Effector memory CD8-positive, alpha-beta T cell (primary cell): ENCODE measurements at places on chromosomes 11 and 22.

GRCh38 chr11:2526808-2527381 is 82.1 kb downstream of the KCNQ1 start:
- DNase-seq: peak; percentile 14

DNA sequence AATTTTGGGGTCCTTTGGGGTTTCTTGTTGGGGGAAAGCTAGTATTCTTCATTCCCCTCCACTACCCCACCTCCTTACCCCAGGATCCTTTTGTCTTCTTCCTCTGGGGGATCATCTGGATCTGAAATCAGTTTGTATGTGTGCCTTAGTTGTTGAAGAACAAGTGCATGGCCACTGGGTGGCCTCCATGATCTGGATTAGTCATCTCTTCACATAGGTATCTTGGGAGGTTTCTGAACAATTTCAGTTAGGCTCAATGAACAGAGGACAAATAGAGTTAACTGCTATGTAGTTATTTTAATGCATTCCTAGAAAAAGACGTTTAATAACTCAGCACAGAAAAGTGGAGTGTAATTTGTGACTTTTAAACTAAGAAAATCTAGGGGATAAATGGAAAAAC is 7.1 kb upstream of the VWA5A start:
- DNase-seq: no peak

- DNase-seq: no peak
Observed at GRCh38 chr11:102216433-102217075, 100.7 kb upstream of the BIRC3 start.

DNA sequence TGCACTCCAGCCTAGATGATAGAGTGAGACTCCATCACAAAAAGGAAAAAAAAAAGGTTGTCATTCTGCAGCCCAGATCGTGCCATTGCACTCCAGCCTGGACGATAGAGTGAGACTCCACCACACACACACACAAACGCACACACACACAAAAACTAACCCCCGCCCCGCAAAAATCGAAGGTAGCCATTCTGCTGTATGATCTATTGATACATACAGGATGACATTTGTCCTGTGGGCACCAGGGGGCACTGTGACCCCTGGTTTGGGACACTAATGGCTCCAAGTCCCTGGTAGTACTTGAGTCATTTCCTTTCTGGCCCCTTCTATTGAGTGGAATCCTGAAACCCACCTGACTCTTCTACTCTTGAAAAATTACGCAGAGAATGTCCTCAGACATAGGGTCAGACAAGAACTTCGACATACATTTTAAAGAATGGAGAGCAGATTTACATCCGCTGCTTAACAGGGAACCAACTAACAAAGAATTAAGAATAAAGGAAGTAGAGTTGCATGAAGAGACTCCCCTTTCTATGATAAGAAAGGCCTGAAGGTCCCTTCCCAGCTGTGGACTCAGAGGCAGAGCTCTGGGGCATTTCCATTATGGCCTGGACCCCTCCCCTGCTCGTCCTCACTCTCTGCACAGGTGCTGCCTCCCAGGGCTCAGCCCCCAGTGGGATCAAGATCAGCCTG is 35.0 kb upstream of the PRAME start:
- peak; percentile 58 for DNase-seq

GRCh38 chr22:45284705-45285262 is at the start of gene UPK3A:
UPK3A (plus strand) TSS chr22:45284949; CDS start chr22:45285014, 65 bp downstream.
- DNase-seq: peak; percentile 36

DNA sequence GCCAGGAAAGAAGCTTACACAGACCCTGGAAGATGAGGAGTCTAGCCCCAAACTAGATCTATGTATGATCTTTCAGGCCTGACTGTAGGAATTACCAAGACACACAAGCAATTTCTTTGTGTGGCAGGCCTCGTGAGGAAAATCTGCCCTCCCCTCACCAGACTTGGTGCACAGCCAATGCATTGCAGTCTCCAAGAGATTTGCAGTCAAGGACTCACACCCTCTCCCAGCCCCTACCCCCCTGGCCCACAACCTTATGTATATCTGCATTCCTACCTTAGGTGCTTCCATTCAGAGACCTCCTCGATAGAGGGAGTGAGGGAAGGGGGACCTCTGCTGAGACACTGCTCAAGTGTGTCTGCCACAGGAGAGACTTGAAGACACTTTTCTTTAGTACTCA is 9.8 kb downstream of the OR8B12 start:
- DNase-seq: no peak

GRCh38 chr11:10742460-10743208 is 8.4 kb upstream of the CTR9 start:
- peak; percentile 36 for DNase-seq

- DNase-seq: no peak
Observed at GRCh38 chr11:11865449-11865848, 23.7 kb downstream of the USP47 start.

GRCh38 chr11:2548596-2548995 is 103.8 kb downstream of the KCNQ1 start:
- no peak for DNase-seq

DNA sequence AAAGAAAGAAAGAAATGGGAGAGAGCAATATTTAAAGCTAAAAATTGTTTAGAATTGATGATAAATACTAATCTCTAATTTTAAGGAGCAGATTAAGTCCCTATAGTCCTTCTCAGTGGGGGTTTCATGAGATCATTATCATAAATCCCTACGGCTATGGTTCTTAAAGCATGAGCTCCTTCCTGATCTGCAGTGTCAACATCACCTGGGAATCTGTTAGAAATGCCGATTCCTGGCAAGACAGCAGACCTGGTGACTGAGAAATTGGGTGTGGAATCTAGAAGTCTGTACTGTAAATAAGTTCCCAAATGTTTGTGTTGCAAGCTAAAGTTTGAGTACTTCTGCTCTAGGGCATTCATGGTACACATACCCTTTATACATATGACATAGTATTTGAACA is 12.6 kb downstream of the HIKESHI start:
- no peak for DNase-seq

- no peak for DNase-seq
Observed at GRCh38 chr11:18322818-18323570, 627 bp downstream of the GTF2H1 start.

DNA sequence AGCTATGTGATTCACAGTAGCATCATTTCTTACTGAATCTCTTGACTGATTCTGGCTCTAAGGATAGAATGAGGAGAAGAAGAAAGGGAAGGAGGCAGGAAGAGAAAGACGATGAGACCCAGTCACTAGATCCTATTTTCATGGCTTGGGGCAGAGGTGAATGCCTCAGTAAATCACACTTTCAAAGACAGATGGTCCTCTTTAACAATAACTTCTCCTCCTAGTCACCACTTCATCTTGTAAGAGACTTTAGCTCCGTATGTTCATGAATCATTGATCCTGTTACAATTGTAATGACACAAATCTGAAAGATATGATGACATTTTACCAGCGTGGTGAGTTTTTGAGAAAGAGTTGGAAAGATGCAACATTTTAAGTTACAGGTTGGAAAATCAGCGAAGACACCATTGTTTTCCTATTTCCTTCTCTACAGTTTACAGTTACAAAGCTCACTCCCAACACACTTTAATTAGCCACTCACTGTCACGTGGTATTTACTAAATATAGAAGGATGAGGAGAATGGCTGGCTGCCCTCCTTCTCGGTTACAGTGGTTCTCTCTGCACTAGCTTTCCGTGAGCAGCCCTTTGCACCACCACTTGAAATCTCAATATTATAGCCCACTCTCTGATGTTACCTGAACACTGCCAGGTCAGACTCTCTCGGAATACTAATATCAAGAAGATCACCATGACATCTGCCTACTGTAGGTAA is 205.8 kb downstream of the CADM1 start:
- no peak for DNase-seq
